ENCODE measurements at places on chromosomes 7 and 10. TPM values are rescaled to one million over a fixed set of nuclear protein-coding genes. Genes with fewer than 3 reads are reported as not detected.

GRCh38 chr10:100007231-100008141 lies 2.3 kb downstream of the DNMBP start:
- no peak for DNase-seq

GRCh38 chr10:104299031-104299904 lies 30.3 kb downstream of the GSTO2 start:
- DNase-seq: no peak

GRCh38 chr7:100396421-100396982 lies 23.2 kb downstream of the PILRA start:
- DNase-seq: peak; percentile 63

DNA sequence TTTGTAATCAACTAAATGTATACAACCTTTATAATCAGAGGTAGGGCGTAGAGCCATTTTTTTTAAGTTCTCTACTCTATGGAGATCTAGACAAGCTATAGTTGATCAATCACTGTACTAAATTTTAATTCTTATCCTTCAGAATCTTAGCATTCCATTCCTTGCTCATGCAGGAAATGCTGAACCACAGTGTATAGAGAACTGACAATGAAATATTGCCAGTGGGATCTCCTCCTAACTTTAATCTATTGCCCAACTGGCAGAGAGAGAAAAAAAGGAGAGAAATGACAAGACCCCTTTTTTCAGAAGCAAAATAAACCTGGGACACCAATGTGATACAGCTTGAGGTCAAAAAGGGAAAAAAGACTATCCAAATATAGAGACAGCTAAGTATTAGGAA lies 26.4 kb upstream of the PPP3CB start:
- no peak for DNase-seq

Gene LEP
- not detected for total RNA-seq

- no peak for DNase-seq
Measured at GRCh38 chr10:75955973-75956502, 524.6 kb downstream of the LRMDA start.
